Psoas muscle (tissue), 8 donors: ENCODE measurements at places on chromosomes 6 and 20.
A peak's percentile ranks its signal among the peaks of the same experiment; 100 is the strongest.

- no peak for DNase-seq
These were observed 14.0 kb downstream of the STK38 start for GRCh38 chr6:36533321-36533720.

- no peak for DNase-seq
These were observed 18.0 kb upstream of the TBC1D22B start for GRCh38 chr6:37239526-37239925.

- peak; percentile 81 for DNase-seq
These were observed 3.1 kb downstream of the PXDC1 start for GRCh38 chr6:3748208-3749066.

GRCh38 chr20:1934721-1935573, 39.7 kb downstream of the SIRPA start:
- DNase-seq, result peak; percentile 91

- DNase-seq, result no peak
These were observed 9.9 kb upstream of the NHLRC1 start for GRCh38 chr6:18132346-18132745.

DNA sequence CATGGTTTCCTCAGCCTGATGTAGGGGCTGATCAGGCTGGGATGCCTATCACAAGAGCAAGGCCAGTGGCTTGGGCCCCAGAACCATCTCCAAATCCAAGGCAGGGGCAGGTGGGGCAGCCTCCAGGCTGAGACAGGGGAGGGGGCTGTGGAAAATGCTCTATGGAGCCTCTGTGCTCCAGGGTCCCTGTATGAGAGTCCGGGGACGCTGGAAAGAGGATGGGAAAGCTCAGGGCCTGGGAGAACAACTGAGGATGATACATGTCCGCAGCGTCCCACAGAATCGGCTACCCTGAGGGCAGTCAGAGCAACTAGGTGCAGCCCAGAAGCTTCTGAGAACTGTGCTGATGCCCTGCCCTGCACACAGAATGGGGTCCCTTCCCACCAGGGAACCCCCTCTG, 43.4 kb downstream of the CPXM1 start:
- DNase-seq, result no peak

GRCh38 chr6:121536345-121536744, 100.9 kb downstream of the GJA1 start:
- DNase-seq, result no peak

- no peak for DNase-seq
These were observed 65.3 kb downstream of the BMP2 start for GRCh38 chr20:6832811-6833210.

- no peak for DNase-seq
These were observed 31.7 kb downstream of the KCNS1 start for GRCh38 chr20:45069261-45069660.

GRCh38 chr6:43396408-43397149, 27.1 kb upstream of the ZNF318 start:
- no peak for DNase-seq

GRCh38 chr6:157401734-157402338, 20.8 kb downstream of the ZDHHC14 start:
- DNase-seq, result no peak

DNA sequence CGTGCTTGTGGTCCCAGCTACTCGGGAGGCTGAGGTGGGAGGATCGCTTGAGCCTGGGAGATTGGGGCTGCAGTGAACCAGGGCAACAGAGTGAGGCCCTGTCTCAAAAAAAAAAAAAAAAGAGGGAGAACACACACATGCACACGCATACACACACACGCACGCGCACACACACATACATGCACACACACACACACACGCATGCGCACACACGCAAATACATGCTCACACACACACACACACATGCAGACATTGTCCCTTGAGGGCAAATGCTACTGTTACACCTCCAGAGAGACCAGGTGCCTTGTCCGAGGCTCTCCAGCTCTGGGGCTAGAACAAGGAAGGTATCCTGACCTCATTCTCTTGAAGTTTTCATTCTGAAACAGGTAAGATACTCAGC, 64.5 kb downstream of the RAB44 start:
- no peak for DNase-seq

- DNase-seq, result no peak
These were observed 145.4 kb downstream of the UST start for GRCh38 chr6:148892247-148892646.

GRCh38 chr6:158910484-158911440, 89.2 kb downstream of the RSPH3 start:
- no peak for DNase-seq

DNA sequence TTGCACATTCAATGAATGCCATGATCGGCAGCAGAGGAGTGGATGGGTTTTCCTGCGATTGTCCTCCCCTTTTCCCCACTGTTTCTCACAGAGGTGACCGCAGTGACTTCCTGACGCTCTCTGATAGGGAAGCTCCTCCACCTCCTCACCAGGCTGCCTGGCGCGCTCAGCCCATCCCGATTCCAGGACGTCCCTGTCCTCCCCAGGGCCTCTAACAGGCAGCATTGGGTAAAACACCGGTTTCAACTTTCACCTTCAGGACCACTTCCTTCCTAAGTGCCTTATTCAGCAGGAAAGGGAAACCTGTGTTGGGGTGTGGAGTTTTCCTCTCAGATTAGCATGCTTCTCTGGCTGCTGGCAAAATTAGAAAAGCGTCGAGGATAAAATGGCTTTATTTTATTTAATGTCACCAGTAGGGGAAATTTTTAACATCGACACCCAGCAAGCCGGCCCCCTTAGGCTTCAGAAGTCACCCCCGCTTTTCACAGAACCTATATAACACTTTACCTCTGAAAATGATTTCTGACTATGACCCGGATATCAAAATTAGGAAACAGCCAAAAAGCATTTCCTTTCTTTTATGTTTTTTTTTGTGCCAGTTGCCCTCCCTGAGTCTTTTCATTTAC, 570.4 kb upstream of the GJE1 start:
- DNase-seq, result peak; percentile 55

DNA sequence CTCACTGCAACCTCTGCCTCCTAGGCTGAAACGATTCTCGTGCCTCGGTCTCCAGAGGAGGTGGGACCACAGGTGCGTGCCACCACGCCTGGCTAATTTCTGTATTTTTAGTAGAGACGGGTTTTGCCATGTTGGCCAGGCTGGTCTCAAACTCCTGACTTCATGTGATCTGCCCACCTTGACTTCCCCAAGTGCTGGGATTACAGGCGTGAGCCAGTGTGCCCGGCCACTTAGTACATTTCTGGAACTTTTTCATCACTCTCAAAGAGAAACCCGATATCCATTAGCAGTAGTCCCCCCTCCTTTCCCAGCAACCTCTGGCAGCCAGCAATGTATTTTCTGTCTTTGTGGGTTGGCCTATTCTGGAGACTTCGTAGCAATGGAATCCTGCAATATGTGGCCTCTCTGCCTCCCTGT, 109.8 kb downstream of the JARID2 start:
- no peak for DNase-seq
